ENCODE measurements at places on chromosomes 1 and 21.

DNA sequence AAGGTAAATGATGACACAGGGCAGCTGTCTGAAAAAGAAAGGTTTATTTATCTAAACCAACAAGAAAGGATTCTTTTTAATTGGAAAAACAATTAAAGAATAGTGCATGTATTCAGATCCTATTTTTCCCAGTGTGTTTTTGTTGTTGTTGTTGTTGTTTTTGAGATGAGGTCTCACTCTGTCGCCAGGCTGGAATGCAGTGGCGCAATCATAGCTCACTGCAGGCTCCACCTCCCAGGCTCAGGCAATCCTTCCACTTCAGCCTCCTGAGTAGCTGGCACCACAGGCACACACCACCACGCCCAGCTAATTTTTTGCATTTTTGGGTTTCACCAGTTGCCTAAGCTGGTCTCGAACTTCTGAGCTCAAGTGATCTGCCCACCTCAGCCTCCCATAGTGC is 22.1 kb downstream of the NEK2 start:
- no peak for DNase-seq

GRCh38 chr1:175221557-175222175 is 29.1 kb upstream of the KIAA0040 start:
- no peak for DNase-seq

DNA sequence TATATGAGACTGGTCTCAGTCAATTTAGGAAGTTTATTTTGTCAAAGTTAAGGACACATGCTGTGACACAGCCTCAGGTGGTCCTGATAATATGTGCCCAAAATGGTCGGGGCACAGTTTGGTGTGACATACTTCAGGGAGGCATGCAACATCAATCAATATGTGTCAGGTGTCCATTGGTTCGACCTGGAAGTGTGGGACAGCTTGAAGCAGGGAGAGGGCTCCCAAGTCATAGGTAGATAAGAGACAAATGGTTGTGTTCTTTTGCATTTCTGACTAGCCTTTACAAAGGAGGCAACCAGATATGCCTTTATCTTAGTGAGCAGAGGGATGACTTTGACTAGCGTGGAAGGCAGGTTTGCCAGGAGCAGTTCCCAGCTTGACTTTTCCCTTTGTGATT is 4.5 kb upstream of the ERVH48-1 start:
- no peak for DNase-seq

GRCh38 chr1:170967042-170967910 is 31.9 kb downstream of the MROH9 start:
- peak; percentile 51 for DNase-seq

DNA sequence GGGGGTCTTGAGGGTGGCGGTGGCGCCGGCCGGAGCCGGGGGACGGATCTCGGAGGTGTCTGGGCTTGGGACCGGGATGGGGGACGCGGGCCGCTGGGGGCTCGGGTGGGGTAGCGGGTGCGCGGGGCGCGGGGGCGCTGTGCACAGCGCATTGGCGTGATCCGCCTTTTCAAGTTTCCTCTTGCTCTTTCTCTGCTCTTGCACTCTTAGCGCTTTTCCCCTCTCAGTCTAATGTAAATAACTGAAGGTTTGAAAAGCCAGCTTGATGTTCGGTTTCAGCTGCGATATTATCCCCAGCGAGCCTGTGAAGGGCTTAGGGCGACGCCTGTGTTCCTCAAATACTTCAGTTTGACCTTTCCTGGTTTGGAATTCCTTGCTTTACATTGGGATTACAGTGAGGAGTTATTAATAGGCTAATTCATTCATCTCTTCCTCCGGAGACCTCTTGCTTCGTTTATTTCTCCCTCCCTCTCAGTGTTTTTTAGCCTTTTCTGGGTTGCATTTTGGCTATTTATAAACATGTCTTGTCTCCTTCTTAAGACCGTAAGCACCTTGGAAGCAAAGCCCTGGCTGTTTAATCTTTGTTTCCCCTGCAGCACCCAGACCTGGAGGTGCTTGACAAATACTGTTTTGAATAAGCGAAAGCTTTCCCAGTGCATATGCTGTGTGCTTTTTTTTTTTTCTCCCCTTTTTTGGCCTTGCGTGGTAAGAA is 693 bp downstream of the RAB4A start:
- DNase-seq = peak; percentile 63

DNA sequence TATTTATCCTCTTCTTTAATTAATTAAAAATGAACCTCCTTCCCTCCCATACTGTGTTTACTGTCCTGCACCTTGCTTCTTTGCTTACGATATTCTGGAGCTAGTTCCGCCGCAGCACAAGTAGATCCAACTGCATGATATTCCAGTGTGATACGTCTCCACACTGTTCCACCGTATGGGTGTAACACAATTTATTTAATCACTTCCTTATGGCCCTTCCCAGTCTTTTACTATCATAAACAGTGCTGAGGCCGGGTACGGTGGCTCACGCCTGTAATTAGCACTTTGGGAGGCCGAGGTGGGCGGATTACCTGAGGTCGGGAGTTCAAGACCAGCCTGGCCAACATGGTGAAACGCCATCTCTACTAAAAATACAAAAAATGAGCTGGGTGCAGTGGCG is 25.7 kb downstream of the CNST start:
- no peak for DNase-seq

- DNase-seq = no peak
Observed at GRCh38 chr1:47533793-47534328, 96.0 kb downstream of the FOXD2 start.

DNA sequence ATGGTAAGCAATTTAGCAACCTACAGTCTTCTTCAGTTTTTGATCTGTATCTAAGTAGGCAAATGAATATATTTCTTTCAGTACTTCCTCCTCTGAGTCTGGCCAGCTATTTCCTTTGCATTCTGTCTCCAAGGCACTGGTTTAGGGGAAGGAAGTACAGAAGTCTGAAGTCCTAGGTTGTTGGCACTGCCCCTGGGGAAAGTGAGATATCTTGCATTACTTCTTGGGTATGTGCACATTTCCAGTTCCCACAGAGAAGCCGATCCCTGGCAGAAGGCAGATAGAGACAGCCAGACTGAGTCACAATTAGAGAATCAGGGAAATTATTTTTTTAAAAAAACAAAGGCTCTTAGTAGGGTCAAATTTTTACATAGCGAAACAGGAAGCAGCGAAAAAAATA is 98.8 kb downstream of the RASAL2 start:
- DNase-seq = peak; percentile 80

GRCh38 chr1:219189021-219189824 is 15.5 kb downstream of the LYPLAL1 start:
- peak; percentile 15 for DNase-seq

- DNase-seq = no peak
Observed at GRCh38 chr21:16388911-16389560, 659.3 kb downstream of the USP25 start.

GRCh38 chr1:205945069-205945468 is 1.8 kb upstream of the SLC26A9 start:
- DNase-seq = no peak

GRCh38 chr1:112250892-112251291 is 145.1 kb upstream of the CTTNBP2NL start:
- DNase-seq = no peak

DNA sequence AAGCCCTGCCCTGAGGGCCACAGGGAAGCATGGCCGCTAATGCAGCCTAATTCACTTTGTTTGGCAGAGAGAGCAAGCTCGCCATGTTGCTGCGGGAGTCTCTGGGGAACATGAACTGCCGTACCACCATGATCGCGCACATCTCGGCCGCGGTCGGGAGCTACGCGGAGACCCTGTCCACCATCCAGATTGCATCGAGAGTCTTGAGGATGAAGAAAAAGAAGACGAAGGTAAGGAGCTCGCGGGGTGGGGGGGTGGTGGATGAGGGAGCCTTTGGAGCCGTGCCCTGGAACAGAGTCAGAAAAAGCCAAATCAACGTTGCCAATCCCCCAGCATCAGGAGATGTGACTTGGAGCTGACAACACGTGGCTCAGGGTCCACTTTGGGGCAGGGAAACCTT is 529.4 kb downstream of the KIF26B start:
- DNase-seq = no peak

DNA sequence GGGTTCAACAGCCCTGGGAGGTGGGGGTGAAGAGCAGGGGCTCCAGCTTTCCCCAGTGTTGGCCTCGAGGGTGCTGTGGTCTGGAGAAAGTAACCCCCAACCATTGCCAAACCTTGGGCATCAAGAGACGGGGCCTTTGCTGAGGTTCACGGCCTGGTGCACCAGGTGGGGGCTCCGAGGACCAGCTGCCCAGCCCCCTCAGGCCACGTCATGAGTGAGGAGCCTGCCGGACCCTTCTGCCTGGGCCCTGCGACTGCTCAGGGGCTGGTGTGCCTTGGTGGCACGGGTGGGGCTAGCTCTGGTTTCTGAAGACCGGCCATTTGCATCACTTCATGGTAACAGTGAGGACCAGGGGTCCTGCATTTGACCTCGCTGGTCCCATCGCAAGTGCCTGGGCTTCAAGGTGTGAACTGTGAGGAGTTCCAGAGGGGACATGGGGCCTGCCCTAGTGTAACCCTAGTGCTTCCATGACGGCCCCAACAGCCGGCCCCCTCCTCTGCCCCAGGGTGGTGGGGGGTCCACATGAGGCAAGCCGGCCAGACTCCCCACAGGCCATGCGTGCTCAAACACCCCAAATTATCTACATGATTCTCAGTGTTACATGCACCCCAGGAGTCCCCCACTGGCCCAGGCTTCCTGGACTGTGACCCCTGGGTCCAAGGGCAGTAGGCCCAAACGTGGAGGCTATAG is 13.5 kb downstream of the MORN1 start:
- no peak for DNase-seq
